Osteoblast (primary cell): ENCODE measurements at places on chromosomes 11 and 22.

DNA sequence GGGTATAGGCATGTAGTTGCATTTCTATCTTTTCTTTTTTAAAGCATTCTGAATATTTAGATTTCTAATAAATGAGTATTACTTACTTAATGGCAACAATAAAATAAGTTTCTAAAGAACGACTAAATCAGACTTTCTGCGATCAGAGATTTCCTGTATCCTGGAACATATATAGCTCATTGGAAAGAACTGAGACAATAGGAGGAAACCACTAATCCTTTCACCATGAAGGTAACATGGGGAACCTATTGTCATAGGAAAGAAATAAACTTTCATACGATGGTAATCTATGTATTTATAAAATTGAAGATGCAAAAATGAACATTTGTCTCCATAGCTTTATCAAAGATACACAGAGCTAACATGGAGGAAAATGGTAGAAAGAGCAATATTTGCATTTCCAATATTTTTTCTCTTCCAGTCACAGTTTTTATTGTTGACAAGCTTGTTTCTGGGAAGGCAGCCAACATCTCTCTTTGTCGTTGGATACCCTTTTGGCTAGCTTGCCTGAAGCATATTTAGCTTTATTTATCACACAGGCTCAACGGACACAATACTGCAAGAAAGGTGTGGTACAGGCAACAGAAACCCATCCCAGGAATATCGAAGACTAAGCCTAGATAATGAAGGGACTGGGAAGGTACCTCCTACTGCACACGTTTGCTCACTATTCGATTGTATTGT is 293.3 kb upstream of the MPPED2 start:
- DNase-seq: no peak

DNA sequence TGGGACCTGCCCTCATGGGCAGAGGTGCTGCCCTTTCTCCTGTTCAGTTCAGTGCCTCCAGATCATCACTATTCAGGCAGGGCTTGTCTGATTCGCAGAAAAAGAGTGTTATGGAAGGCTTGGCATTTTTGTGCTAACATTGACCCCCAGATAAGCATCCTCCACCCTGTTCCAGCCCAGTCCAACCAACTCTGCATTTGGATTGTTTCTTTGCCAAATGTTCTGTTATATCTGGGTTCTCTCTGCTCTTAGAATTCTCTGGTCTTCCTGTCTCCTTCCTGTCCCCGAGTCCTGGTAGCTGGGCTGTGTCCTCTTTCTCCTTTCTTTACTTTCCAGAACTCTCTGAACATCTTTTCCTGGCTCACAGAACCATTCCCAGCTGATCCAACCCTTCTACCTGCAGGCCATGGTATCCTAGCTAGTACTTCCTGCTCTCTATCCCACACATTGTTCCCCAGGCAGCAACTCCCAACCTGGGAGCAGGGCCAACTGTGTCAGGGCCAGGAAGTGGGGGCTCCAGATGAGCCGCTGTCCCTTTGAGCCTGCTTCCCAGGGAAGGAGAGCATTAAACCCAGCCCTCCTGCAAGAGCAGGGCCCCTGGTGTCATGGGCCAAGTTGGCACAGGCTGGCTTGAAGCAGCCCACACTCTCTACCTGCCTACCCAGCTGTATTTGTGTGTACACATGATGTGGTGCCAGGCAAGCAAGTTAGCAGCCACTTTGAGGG is 280.7 kb upstream of the CADM1 start:
- DNase-seq: peak; percentile 26

GRCh38 chr11:78916759-78917158 is 342.1 kb upstream of the NARS2 start:
- DNase-seq: no peak

- DNase-seq: peak; percentile 93
Observed at GRCh38 chr11:126194121-126194543, 17.3 kb downstream of the RPUSD4 start.

DNA sequence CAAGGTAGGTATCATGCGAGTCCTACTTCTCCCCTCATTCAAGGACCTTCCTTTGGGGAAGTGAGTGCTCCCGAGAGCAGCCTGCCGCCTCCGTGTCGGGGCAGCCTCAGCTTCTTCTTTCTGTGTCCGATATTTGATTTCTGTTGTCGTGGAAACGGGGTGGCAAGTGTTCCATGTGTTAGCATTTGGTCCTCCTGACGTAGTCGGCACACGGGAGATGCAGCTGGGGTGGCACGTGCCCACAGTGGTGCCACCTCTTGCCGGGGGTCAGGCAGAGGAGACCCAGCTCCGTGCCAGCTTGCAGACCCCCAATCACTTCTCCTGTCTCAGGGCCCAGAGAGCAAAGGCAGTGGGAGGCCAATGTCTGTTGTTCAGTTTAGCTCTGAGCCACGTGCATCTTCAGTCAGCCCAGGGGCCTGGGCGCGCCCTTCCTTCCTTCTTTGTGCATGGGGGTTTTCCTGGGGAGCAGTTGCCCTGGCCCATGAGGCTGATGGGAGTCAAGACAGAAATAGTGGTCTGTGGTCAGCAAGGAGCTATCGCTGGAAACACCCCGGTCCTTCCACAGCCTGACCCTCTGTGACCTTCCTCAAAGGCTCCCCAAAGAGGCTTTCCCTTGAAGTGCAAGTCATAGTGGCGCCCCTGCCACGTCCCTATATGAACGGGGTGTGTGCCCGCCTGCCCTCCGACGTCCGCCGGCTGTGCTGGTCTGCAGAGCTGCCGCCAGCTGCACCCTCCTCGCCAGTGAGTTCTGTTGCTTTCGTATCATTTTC is 44.5 kb downstream of the PARVB start:
- DNase-seq: peak; percentile 48

GRCh38 chr11:127242676-127243075 is 242.1 kb upstream of the KIRREL3 start:
- DNase-seq: no peak

GRCh38 chr22:36701965-36702621 is 1.5 kb downstream of the CACNG2 start:
- no peak for DNase-seq

- DNase-seq: no peak
Observed at GRCh38 chr22:49307870-49308269, 519.8 kb downstream of the BRD1 start.

- DNase-seq: no peak
Observed at GRCh38 chr22:31504282-31504681, 7.9 kb downstream of the SFI1 start.

- no peak for DNase-seq
Observed at GRCh38 chr11:87284306-87284705, 246.6 kb downstream of the TMEM135 start.

GRCh38 chr11:125341676-125342075 is 154.4 kb downstream of the FEZ1 start:
- DNase-seq: no peak

- no peak for DNase-seq
Observed at GRCh38 chr22:49186762-49187161, 640.9 kb downstream of the BRD1 start.

- DNase-seq: no peak
Observed at GRCh38 chr11:35420371-35420770, 1.0 kb upstream of the SLC1A2 start.

- DNase-seq: peak; percentile 83
Observed at GRCh38 chr11:2301631-2302305, at the start of the genes C11orf21 and TSPAN32. C11orf21 (minus strand) TSS chr11:2301918; CDS start chr11:2301808, 110 bp downstream. TSPAN32 (plus strand) TSS chr11:2302013; CDS start chr11:2302150, 137 bp downstream.

DNA sequence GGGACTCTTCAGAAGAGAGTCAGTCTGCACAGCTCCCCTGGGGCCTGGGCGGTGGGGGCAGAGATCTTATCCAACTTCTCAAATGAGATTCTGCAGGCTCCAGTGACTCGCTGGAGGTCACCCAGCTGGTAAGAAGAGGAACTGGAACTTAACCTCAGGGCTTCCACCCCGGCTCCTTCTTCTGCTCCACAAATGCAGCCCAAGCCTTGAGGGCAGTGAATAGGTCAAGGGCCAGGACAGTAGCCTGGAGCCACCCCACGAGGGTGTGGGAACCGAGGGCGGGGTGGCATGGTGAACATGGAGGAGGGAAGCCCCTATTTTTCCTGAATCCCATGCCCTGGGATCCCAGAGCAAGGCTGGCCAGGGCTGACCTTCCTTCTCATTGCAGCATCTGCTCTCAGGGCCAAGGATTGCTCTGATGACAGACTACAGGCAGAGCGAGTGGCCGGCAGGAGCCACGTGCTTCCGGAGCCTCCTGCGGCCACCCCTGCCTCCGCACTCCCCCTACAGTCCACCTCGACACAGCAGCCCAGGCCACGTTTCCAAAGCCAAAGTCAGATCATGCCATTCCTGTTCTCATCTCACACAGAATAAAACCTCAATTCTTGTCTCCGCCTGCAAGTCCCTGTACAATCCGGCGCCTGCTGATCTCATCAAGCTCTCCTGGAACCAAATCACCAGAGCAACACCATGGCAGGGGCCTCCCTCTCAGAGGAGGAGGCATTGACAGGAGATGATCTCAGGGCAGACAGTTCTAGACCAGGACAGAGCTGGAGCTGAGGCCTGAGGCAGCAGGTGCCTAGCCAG is 21.1 kb upstream of the UPK3A start:
- DNase-seq: peak; percentile 98

- no peak for DNase-seq
Observed at GRCh38 chr11:8754241-8754640, 71.6 kb downstream of the RPL27A start.

GRCh38 chr11:67700548-67701262 is 26.3 kb upstream of the ALDH3B2 start:
- DNase-seq: no peak

- DNase-seq: no peak
Observed at GRCh38 chr11:62843466-62843865, 4.1 kb upstream of the WDR74 start.

GRCh38 chr11:5499671-5500070 is 10.1 kb downstream of the UBQLN3 start:
- DNase-seq: no peak

- no peak for DNase-seq
Observed at GRCh38 chr11:108216988-108217387, 5.5 kb downstream of the NPAT start.

DNA sequence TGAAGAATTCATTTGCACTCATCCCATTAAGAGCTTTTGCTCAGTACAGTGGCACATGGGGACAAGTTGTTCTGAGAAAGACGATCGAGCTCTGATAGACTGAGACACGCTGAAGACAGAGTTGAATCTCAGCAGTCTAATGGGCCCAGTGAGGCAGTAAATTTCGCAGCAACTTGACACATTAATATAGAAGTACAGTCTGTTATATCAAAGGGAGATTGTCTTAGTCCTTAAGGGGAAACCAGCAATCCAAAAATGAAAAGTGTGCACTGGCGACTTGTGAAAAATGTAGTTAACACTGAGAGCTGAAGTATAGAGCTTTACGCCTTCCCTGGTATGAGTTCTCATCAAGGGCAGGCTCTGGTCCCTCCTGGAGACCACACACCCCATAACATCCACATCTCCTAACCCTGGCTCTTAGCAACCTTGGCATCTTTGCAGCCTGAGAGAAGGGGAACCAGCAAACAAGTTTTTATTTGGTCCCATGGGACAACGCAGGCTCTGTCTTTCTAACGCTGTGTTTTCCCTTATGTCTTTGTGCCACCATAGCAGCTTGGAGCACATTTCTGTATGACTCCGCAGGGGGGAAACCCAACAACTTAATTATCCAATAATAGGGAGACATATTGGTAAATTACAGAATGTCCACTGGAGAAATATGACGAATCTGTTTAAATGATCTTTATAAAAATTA is 952.5 kb downstream of the OPCML start:
- no peak for DNase-seq

DNA sequence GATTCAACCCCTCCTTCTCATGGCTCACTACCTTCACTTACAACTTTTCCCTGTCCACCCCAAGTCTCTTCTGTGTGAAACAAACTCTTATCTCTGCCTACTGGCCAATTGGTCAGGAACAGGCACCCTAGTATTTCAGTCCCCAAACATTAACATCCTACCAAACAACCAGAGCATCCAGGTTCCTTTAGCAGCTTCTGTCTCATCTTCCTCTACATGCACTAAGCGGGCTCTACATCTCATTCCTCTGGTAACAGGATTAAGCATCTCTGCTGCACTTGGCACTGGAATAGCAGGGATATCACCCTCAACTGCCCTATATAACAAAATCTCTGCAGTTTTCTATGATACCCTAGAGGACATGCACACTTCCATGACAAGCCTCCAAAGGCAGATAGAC is 116.2 kb downstream of the JRKL start:
- DNase-seq: no peak

DNA sequence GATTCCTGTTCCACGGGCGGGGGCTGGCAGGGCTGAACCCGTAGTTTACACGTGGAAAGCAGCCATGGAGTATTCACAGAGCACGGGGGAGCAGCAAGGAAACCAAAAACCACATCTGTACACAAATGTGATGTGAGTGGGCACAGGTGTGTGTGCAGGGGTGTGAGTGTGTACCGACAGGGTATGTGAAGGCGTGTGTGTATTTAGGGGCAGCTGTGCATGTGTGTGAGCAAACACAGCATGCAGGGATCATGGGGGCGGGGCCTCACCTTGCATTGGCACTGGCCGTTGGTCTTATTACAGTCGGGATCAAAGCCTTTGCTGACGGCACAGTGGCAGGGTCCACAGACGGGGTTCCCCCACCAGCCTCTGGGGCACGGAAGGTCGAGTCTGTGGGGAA is 58.4 kb downstream of the TRMU start:
- DNase-seq: no peak

DNA sequence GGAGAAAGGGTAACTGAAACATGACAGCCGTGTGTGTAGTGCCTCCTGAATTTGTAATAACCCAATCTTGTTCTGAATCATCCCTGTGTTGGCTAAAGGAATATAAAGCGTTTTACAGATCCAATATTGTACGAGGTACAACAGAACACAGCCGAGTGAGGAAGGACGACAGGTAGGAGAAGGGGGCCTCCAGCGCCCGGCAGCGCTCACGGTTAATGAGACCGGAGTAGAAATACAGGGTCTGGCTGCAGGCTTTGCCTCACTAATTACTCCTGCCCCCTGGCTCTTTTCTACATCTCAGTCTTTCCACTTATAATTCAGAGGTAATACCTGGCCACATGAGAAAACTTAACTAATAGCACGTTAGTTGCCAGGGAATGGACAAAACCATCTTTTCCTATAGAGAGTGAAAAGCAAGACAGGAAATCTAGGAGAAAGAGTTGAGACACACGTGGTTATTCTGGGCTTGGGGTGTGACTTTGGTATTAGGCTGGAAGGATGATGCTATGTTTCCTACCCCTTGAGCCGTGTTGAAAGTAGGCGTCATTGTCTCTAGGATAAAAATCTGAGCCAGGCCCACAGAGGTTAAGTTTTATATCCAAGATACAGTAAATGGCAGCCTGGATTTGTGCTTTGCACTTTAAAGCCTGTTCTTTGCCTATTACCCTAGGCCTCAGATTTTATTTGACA is 54.1 kb downstream of the GRIK4 start:
- no peak for DNase-seq

- no peak for DNase-seq
Observed at GRCh38 chr11:123213307-123213771, 18.3 kb upstream of the CLMP start.

- no peak for DNase-seq
Observed at GRCh38 chr11:9853929-9854552, 190.2 kb downstream of the SWAP70 start.

DNA sequence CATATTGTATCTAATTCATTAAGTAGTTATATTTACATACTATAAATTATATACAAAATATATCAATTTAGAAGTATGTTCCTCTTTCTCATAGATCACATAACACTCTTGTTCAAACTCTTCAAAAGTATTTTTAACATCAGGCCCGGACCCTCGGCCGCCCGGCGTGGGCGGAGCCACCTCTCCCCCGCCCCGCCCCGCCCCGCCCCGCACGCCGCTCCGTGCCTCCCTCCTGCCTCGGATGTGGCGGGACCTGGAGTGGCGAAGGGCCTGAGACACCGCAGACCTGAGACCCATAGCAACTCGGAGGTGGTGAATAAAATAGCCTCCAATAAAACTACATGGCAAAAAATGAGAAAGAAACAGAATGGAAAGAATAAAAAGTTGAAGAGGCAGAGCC is 105.9 kb upstream of the BDNF start:
- DNase-seq: no peak

GRCh38 chr22:21032868-21033688 is 717 bp upstream of the SLC7A4 start:
- DNase-seq: peak; percentile 54
